Fibroblast of upper back skin (primary cell): ENCODE measurements at places on chromosomes 16 and 17.

DNA sequence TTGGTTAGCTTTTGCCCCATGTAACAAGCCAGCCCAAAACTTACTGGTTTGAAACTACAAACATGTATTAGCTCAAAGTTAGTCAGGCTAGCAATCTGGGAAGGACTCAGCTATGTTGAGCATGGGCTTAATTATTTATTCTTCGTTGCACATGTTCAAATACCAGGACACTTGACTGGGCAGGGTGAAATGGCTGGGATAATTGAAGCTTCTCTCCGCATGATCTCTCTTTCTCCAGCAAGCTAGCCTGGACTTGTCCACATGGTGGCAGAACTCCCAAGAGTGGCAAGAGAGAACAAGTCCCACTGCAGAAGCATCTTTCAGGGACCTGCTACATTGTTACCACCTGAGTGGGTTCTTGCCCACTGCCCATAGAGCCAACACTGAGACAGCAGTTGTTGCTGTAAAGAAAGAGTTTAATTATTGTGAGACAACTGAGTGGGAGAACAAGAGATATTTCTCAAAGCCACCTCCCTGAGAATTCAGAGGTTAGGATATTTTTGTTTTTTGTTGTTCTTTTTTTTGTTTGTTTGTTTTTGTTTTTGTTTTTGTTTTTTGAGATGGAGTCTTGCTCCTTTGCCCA lies 16.8 kb upstream of the ATF7IP2 start:
- no peak for DNase-seq

- DNase-seq: no peak
Measured at GRCh38 chr17:64384253-64385186, 6.1 kb downstream of the PECAM1 start.

DNA sequence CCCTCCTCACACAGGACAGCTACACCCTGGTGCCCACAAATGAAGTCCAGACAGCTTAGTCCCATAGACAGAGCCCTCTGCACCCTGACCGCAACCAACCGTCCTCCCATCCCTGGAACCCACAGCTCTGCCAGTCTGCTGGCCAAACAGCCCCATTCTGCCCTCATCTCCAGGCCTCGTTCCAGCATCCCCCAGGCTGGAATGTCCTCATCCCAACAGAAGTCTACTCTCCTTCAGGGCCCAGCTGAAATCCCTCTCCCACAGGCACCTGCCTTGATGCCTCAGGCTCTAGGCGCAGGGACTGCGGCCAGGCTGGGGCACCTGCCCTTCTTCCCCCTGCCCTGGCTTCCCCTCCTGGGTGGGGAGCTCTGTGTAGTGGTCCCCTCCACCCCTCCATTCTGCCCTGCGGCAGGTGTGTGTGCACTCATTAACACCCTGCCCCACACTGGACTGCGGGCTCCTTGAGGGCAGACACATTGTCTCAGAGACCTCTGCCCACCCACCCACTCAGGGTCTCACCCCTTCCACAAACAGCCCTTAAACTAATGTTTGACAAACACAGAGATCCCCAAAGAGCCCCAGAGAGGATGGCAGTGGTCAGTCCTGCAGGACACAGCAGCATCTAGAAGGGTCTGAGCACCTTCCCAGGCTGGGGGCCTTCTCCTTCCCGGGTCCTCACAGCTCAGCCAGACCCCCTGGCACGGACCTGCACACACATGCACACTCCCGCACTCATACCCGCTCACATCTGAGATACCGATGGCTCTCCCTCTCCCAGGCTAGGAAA lies 820 bp downstream of the GRIN2C start:
- no peak for DNase-seq

- DNase-seq: no peak
Measured at GRCh38 chr16:27531186-27531585, 18.5 kb downstream of the GTF3C1 start.

DNA sequence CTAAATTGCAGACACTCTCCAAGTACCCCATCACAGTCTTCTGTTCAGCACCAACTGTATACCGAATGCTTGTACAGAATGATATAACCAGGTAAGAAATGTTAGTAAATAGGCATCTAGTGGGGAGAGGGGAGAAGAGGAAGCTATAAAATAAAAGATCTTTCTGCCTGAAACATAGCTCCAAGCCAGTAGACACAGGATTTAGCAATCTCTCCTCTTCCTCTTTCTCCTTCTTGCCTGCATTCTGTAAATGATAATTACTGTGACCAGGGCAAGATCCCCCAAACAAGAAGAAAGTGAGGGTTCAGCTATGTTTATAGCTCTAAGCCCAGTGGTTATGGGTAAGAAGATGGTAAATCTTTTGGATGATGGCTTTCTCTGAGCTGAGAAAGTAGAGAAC lies 17.9 kb downstream of the ACSM3 start:
- no peak for DNase-seq
